DND-41 (cell line): ENCODE measurements at places on chromosomes 7 and 10.

DNA sequence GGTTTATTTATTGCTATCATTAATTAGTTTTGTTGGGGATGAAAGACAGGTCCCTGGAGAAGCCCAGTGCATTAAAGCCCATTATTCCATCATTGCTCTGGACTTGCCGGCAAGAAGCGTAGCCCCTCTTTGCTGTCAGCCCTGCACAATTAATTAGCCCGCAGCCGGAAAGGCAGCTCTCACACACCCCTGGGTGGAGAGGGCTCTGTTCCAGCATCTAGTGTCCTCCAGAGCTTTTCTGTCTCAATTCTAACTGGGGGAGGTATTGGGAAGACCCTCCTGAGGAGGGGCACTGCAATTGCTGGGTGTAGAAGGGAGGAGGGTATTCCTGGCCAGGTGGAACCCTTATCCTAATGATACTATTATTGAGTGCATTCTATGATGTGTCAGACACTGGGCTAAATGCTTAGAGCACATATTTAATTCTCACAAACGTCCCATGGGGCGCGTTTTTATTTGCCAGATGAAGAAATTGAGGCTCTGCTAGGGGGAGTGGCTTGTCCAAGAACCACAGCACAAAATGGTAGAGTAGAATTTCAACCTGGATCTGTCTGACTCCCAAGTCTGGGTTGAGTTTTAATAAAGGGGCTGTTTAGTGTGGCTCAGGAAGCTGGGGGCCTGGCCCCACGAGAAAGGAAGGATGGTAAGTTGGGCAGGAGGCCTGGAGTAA lies 148.1 kb upstream of the PCBD1 start:
- DNase-seq, result no peak

- no peak for DNase-seq
These were observed 179.5 kb upstream of the RNF32 start for GRCh38 chr7:156460858-156461627.

DNA sequence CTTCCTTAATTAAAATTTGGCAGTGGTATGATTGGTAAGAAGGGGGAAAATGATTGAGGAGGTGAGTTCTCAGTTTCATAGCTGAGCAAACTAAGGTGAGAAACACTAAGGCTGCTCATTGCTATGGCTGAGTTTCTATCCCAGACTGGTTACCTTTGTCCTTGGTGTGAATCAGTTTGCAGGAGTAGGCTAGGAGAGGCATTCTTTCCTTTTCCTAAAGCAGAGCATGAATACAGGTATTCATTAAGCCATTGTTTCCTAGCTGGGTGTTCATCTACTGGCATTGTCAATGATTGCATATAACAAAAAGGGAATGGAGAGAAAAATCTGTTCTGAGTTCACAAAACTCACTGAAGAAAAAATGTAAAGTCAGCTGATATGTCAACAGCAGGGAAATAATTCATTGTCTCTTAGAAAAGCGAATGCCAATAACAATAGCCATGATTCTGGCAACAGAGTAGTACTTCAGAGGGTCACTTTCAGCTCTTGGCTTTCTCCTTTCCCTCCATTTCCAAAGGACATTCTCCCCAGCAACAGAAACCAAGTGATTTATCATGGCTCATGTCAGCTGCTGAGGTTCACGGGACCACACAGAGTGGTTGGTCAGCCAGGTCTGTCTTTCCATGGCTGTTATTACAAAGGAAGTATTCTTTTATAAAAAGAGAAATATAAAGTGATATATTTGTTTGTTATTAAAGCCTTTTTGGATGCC lies 234.0 kb downstream of the BICC1 start:
- DNase-seq, result no peak

DNA sequence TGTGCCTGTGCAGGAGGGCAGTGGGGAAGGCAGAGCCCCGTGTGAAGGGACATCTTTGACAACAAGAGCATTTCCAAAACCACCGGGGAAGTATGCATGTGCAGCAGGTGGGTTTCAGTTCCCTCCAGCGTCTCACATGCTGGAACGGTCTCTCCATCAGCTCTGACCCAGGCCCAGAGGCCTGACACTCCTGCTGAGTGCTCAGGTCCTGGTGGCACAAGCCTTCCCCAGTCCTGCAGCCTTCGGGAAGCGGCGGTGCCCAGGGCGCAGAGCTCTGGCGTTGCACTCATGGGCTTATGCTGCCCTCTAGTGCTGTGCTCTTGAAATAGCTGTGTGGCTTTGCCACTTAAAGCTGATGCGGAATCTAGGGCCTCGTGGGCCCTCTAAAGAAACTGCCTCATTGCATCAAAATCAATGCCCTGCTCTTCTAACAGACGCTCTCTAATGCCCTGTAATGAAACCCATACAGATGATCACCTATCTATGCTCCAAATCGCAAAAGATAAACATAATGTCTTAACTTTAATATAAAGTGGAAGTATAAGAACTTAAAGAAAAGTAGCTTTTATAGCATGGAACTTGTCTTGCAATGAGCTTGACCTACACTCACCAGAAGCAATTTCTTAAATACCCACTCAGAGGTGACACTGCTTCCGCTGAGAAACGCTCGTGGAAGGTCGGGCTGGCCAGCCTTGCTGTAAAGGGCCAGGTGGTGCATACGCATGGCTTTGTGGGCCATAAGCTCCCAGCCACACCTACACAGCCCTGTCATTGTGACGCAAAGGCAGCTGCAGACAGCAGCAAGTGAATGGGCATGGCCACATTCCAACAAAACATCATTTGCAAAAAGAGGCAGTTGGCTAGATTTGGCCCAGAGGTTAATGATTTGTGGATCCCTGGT lies 38.6 kb downstream of the CLRN3 start:
- DNase-seq, result peak; percentile 64

DNA sequence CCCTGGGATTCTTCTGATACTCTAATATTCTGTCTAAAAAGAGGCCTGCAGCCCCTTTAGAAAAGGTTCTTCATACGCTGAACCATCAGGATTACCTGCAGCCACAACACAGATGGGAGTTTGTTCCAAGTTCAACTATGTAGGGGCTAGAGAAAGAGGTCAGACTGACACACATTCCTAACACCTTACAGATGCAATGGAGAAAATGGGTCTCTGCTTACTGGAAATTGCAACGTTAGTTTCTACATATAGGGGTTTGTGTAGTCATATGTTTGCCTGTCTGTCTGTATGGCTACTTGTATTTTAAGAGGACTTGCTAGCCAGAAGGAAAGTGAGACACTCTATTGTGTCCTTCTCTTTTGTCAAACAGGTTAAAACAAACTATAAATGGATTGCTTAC lies 618.5 kb downstream of the INHBA start:
- DNase-seq, result no peak
